ENCODE measurements at places on chromosomes 2 and 18.
A peak's percentile ranks its signal among the peaks of the same experiment; 100 is the strongest.

- no peak for DNase-seq
These were observed 338.8 kb downstream of the PLCL1 start for GRCh38 chr2:198143156-198143555.

DNA sequence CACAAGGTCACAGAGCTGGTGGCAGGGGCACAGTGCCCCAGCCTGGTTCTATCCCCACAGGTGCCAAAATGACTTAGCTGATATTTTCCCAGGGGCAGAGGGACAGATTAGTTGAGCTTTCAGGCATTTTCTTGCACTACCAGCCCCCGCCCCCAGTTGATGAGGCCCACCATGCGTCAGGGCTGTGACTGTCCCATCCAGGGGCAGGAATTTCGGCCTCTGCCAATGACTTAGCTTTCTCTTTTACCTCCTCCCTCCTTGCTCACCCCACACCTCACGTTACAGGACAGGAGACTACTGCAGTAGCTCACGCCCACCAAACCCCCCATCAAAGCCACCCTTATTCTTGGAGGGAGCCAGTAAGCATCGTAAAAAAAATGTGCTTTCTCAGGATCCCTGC, 31.5 kb downstream of the MRO start:
- no peak for DNase-seq

DNA sequence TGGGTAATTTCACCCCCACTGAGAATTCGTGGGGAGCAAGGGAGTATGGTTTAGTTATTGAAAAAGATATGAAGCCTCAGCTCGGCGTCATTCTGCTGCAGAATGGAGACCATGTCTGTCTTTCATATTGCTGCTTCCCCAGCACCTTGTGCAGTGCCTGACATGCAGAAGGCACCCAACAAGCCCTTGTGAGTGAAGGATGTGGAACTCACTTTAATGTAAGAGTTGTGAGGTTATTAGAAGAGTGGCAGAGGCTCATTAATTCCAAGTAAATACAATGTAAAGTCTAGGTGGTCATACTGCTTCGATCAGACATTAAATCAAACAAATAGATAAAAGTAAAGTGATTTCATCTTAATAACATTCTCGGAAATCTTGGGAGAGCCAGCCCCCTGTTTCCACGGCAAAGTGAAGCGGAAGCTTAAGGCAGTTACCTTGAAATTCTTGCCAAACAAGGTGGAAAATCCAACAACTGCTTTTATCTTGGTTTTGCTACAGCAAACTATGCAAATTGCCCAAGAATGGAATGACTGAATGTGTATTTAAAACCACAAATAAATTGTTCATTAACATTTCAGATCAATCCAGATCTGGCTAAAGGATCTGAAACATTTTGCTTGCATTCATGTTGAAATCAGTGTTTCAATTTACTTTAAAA, 9.6 kb downstream of the CFAP221 start:
- no peak for DNase-seq

- no peak for DNase-seq
These were observed 9.4 kb upstream of the SIX3 start for GRCh38 chr2:44932079-44932478.

GRCh38 chr18:703213-703967, 9.0 kb downstream of the ENOSF1 start:
- no peak for DNase-seq

DNA sequence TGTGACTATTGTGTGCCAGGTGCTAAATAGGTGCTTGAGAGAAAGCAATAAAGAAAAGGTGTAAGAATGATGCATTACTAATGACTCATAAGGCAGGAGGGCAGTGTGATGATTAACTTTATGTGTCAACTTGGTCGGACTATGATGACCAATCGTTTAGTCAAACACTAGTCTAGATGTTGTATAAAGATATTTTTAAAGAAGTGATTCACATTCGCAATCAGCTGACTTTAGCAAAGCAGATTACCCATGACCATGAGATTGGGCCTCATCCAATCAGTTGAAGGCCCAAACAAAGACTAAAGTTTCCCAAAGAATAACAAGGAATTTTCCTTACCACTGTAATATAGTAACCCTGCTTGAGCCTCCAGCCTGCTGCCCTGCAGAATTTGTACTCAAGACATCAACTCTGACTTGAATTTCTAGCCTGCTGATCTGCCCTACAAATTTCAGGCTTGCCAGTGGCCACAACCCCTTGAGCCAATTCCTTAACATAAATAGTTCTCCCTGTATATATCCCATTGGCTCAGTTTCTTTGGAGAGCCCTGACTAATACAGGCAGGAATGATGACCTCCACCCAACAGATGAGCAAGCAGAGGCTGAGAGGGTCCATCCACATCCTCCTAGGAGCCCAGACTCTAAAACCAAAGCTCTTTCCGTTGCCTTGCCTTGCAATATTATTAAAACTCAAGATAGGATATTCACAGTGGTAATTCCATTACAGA, 132.6 kb downstream of the ACTR3 start:
- no peak for DNase-seq

DNA sequence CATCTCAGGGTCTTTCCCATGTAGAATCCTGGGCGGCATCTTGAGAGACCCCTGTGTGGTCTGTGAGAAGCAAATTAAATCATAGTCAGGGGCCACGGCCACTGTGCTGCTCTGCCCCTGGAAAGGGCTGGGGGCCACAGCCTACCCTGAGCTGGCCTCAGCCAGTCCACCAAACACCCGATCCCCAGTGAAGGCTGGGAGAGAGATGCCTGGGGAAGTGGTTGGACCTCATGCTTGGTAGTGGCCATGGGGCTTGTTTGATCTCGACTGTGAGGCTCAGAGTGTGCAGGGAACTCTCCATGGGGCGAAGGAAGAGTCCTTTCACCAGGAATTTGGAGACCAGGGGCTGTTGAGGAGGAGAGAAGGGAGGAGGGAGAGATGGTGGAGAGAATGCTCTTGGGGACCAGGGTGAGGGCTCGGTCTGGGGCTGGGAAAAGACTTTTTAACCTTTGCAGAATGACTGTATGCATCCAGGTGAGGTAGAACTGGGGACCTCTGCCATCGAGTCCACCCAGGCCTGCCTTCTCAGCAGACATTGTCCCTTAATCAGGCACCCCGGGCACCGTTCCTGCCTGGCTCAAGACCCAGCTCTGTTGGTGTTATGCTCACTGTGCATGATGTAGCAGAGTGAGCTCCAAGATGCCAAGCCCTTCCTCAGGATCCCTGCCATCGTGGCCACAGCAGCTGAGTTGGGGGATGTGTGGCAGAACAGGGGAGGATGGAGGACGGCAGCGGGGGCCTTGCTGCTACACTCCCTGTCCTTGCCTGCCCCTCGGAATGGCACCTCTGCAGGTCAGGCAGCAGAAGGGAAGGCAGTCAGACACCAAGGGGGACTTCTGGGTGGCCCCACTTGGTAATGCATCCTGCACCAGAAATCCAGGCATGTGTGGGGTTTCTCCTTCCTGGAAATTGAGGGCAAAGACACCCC, 249.9 kb downstream of the DYSF start:
- DNase-seq: no peak

GRCh38 chr2:191041418-191042161, 27.6 kb upstream of the STAT1 start:
- DNase-seq: no peak

- peak; percentile 87 for DNase-seq
These were observed 80.4 kb upstream of the MGAT5 start for GRCh38 chr2:134173338-134174016.
